Stimulated activated CD8-positive, alpha-beta memory T cell treated with anti-CD3 and anti-CD28 coated beads, Interleukin-4, amount 100 ng/mL, for 1 hour (primary cell): ENCODE measurements at places on chromosomes 6 and 20.

GRCh38 chr6:16181439-16182297 is 52.8 kb downstream of the MYLIP start:
- no peak for DNase-seq

- no peak for DNase-seq
These were observed 115.8 kb downstream of the HFE start for GRCh38 chr6:26202811-26203583.

DNA sequence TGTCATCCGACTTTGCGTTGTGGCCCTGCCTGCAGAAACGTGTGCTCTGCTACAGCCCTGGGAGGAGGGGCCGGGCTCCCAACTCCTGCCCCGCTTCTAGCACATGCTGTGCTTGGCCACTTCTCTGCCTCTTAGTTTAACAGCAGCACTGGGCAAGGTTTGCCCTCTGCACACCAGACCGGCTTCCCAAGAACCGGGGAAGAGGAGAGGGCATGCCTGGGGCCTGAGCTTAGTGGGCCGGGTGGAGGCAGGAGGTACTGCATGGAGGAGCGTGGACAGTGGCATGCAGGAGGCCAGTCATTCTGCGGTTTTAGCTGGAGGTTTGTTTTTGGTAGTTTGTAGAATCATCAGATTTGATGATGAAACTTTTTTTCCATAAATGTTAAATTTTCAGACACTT is 45.5 kb downstream of the CEP43 start:
- DNase-seq = no peak

- no peak for DNase-seq
These were observed 195.2 kb upstream of the SLC24A3 start for GRCh38 chr20:19017104-19017690.

DNA sequence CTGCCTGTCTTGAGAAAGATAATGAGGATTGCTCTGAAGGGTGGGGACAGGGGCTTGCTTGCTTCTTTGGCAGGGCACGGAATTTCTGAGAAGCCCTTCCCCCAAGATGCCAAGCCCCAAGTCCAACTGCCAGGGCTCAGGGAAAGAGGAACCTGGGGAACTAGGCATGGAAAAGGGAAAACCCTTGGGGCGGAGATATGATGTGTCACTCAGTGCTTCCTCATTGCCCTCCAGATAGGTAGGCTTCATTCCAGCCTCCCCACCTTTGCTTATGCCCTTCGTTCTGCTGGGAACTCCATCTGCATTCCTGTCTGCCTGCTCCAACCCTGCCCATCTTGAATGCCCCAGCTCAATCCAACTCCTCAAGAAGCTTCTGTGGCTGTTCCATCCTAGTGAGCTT is 61.2 kb downstream of the VEGFA start:
- no peak for DNase-seq

DNA sequence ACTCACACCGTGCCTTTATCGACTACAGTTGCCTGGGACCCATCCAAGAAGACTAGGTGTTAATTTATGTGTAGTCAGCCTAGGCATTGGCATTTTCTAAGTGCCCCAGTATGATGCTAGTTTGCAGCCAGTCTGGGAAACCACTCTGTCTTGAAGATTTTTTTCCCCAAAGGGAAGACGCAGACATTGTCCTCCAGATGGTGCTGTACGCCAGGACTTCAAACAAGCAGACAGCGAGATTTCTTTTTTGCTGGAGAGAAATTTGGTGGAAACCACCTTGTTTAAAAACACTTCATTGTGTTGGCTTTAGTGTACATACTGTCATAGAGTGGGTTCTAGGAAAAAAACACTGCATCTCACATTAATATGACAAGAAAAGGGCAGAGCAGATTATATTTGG is 30.0 kb downstream of the ALDH5A1 start:
- DNase-seq = no peak

GRCh38 chr6:46949632-46950280 is 28.0 kb upstream of the ADGRF5 start:
- DNase-seq = no peak

GRCh38 chr6:163232015-163232523 is 182.4 kb upstream of the QKI start:
- DNase-seq = no peak

DNA sequence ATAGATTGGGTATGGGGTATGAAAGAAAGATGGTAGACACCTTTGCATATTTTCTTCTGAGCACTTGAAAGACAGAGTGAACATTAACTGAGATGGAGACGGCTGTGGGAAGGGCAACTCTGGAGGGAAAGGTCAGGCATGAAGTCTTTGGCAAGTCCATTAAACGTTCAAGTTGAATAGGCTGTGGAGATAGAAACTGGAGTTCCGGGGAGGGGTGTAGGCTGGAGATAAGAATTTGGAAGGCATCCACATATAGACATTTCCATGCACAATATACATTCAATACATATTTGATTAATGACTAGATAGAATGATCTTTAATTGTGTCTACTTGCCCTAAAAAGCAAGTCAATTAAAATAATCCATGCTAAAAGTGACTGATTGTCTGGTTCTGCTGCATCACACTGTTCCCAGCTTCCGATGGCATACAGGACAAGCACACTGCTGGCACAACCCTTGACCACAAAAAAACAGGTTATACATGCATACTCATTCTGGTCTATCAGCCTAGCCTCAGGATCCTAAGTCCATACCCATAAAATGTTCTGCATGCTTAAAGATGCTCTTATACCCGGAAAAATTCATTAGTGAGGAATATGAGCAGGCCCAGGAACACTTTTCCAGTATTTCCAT is 1.9 kb upstream of the MYLK4 start:
- DNase-seq = no peak

DNA sequence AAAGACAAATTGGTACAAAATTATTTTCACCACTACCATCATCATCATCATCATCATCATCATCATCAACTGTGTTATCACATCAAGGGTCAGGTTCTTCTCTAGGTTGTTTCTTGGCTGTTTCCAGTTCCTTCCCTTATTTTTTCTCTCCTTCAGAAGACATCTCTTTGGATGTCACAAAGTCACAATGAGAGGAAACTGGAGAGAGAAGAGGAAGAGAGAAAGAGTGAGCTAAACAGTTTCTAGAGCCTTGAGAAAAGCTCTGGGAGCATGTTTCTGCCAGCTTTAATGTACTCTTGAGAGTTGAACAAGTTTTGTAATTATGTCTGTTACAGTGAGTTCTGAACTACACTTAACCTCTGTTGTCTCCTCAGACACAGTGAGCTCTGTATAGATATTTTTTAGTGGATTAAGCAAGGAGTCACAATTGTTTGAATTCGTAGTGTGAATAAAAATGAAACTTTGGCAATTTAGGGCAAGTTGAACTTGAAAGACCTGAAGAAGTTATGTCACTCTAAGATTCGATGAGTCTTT is 123.0 kb upstream of the AKIRIN2 start:
- no peak for DNase-seq

DNA sequence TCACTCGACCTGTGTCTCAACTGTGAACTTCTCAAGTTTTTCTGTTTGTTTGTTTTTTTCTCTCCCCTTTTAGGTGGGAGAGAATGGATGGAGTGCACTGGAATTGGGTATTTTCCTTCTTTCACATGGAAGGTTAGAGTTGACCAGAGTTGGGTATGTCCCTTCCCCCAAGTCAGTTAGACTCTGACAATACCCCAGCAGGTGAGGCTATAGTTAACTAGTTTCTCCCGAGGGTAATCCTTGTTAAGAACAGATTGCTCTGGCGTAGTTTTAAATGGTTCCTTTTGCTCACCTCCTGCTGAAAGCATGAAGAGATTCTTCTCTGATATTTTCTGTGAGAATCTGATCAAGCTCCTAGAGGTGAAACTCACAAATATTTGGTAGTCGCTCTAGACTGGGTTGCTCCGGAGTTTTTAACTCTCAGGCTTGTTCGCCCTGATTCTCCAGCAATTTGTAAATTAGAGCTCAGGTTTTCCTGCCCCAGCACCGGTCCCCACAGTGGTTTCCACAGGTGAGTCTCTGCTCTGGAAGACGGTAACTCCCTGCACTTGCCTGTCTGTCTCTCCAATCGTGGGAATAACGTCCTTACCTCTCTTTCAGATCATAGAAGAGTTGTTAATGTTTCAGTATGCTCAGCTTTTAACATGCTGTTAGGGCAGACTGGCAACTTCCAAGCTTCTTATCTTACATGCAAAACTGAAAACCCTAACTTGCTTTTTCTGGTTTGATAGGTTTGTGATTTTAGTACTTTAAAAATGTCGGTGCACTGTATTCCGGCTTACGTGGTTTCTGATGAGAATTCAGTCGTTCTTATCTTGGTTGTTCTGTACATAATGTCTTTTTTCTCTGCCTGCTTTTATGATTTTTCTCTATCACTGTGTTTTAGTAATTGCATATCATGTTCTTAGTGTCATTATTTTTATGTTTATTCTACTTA is 111.2 kb upstream of the HIVEP1 start:
- DNase-seq = no peak

DNA sequence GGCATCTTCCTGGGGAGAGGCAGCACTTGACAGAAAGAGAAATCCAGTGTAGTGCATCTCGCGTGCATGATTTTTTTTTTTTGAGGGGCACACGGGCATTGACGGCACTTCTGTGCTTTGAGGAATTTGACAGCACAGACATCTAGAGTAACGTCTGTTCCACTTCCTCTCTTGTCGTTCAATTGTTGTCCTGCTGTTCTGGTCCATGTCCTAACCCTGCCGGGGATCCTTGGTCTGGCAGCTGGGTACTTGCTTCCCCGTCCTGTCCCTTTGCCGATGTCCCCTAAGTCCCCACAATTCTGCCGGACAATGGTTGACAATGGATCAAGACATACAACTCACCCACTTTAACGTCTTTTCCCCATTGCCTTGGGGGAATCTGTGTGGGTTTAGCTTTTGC is 46.0 kb upstream of the NAA20 start:
- no peak for DNase-seq

GRCh38 chr6:39608652-39609345 is 116.4 kb downstream of the KIF6 start:
- DNase-seq = no peak

DNA sequence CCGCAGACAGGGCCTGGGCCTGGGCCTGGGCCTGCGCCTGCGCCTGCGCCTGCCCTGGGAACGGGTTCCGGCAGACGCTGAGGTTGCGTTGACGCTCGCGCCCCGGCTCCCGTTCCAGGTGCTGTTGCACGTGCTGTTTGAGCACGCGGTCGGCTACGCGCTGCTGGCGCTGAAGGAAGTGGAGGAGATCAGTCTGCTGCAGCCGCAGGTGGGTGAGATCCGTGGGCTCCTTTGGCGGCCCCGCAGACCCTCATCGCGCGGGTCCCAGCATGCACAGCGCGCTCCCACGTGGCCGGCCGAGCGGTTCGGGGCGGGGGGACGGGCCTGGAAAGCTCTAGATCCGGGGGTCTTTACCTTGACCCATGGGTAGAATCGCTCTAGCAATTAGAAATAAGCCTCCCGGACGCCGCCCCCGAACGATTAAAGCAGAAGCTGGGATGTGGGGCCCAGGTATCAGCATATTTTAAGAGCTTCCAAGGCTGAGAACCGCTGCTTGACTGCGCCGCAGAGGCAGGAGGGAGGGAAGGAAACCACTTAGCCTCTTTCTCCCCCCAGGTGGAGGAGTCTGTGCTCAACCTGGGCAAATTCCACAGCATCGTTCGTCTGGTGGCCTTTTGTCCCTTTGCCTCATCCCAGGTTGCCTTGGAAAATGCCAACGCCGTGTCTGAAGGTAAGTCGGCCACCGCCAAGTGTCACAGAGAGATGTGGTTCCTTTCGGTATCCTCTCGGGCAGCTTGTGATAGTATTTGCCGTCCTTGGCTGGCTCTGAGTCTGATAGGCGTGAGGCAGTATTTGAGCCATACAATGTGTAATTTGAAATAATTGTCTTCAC is 508 bp downstream of the NOP56 start:
- DNase-seq = no peak

- no peak for DNase-seq
These were observed 52.0 kb downstream of the ECT2L start for GRCh38 chr6:138847884-138848283.

DNA sequence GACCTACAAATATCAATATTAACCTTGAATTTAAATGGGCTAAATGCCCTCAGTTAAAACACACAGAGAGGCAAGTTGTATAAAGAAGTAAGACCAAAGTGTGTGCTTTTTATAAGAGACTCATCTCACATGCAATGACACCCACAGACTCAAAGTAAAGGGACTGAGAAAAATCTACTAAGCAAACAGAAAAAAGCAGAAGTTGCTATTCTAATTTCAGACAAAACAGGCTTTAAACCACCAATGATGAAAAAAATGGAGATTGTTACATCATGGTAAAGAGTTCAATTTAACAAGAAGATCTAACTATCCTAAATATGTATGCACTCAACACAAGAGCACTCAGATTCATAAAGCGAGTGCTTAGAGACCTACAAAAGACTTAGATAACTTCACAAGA is 741.9 kb upstream of the MARCKS start:
- no peak for DNase-seq

DNA sequence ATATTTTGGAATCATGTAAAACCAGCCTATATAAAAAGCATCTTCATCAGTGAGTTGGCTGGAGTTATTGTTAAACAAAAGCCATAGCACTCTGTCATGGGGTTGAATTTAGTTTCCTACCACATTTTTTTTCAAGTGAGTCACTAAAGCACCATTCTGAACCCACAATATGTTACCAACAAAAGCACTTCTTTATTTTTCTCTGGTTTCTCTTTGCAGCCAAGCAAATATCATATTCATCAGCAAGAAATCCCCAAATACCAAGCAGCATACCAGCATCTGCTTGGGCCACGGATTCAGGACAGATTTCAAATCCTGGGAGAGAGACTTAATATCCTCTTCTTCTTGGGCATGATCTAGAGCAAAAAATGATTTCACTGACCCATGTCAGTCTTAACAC is 441.4 kb downstream of the BCKDHB start:
- DNase-seq = no peak

DNA sequence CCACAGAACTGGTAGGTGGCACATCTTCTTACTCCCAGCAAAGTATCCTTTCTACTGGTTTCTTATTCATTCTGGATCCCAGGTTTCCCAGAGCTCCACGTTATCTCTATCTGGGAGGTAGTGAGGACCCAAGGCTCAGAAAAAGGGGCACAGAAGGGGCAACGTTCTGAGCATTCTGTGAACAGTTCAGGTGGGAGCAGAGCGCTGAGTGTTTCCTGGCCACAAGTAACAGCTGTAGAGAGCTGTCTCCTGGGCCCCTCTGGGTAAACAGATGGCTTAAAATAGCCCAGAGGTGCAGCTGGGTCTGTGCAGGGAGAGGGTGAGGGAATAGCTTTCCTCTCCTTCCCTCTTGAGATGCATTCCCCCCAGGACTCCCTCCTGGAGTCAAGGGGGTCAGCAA is 2.1 kb downstream of the APOBEC2 start:
- DNase-seq = no peak

- DNase-seq = no peak
These were observed 44.1 kb upstream of the TOP1 start for GRCh38 chr20:40984496-40984895.

DNA sequence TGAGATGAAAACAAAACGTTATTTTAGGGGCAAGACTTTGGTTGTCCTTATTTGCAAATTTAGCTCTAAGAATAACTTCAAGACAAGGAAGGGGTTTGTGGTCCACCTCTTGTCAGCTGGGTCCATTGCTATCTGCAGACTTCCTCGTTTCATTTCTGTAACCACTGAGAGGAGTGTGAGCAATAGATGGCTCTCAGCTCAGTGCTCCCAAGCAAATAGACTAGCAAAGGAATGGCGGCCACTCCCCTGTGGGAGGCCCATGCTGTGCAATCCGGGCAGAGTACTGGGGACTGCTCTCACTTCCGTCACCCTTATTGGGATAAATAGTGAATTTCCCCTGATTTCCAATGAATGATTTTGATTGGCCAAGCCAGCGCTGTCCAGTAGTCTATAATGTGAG is 176.6 kb downstream of the ZDHHC14 start:
- no peak for DNase-seq

- DNase-seq = no peak
These were observed 123.0 kb downstream of the AIG1 start for GRCh38 chr6:143183666-143184065.
